Esophagus muscularis mucosa (tissue), 4 donors: ENCODE measurements at places on chromosomes 7 and 10. TPM values are rescaled to one million over a fixed set of nuclear protein-coding genes. Genes with fewer than 3 reads are reported as not detected.
A peak's percentile ranks its signal among the peaks of the same experiment; 100 is the strongest.

DNA sequence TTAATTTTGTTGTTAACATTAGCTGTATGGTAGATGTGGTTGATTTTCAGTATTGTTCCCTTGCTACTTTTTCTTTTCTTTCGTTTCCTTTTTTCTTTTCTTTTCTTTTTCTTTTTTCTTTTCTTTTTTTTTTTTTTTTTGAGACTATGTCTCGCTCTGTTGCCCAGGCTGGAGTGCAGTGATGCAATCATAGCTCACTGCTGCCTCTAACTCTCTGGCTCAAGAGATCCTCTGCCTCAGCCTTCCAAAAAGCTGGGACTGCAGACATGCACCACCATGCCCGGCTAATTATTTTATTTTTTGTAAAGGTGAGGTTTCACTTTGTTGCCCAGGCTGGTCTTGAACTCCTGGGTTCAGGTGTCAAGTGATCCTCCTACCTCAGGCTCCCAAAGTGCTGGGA lies 14.4 kb downstream of the SLC26A3 start:
- peaks cover 48% of the 10 kb centered on the region for H3K4me1 ChIP-seq
- no peak for DNase-seq
- no peaks in the 10 kb centered on the region for H3K27me3 ChIP-seq
- no peaks in the 10 kb centered on the region for H3K36me3 ChIP-seq
- no peak overlapping the region for H3K4me3 ChIP-seq
- H3K27ac ChIP-seq = no peak overlapping the region

DNA sequence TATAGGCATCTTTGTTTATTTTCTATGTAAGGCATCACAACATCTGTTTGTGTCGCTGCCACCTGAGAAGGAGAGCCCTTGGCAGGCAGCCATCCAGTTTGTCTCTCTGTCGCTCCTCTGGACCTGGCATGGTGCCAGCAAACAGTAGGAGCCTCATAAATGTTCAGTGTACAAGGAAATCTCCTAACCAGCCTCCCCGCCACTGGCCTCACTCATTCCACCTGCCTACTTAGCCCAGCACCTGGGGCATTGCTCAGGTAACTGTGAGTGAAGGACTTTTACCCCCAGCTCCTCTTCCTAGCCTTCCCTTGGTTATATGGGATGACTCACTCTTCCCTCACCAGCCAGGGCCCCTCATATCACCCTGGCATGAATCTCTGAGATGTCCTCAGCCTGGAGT lies 61.7 kb upstream of the NPTX2 start:
- H3K27ac ChIP-seq = no peak overlapping the region
- H3K36me3 ChIP-seq = no peaks in the 10 kb centered on the region
- no peaks in the 10 kb centered on the region for H3K4me1 ChIP-seq
- no peak overlapping the region for H3K4me3 ChIP-seq
- no peak for DNase-seq

DNA sequence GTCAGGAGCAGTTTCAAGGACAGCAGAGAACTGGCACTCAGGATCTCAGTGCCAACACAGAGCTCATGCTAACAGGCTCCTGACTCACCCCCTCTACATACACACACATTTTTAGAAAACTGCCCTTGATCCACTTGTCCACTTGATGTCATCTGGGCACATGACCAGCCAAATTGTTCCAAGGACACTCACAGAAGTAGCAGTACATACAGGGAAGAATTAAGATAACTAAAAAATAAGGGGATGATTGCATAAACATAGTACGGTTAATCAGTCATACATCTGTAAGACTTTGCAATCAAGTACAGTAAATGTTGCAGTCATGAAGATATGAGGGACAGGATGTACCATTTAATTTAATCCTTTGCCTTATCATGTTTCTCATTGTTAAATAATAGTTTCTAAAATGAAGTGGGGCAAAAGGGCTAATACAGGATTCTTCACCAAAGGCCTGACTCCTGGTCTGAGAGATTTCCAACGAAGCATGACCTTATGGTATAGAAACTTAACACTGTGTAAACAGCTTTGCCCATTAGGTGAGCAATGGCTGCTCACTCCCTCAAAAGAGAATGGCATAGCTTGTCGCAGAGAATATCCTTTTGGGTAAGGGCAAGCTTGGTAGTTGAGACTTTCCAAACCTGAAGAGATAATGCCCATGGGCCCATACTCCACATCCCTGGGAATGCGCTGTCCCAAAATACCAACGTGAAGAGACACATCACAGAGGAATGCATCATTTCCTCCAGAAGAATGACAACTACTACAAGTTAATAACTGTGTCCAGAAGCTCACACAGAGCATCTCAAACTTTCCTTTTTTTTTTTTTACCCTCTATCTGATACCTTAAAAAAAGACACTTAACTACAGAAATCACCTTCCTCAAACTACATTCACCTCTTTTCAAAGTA lies 94.1 kb downstream of the ARMH3 start:
- peaks cover 6% of the 10 kb centered on the region for H3K36me3 ChIP-seq
- no peak for DNase-seq
- peaks cover 39% of the 10 kb centered on the region for H3K4me1 ChIP-seq
- peak overlapping the region; percentile 17 for H3K27ac ChIP-seq
- H3K4me3 ChIP-seq = no peak overlapping the region

GRCh38 chr7:67438198-67438882 lies 441.7 kb downstream of the TYW1 start:
- H3K27me3 ChIP-seq = no peaks in the 10 kb centered on the region
- H3K4me3 ChIP-seq = no peak overlapping the region
- H3K27ac ChIP-seq = no peak overlapping the region

GRCh38 chr10:129394518-129395328 lies 72.3 kb upstream of the MGMT start:
- no peak overlapping the region for H3K4me3 ChIP-seq
- DNase-seq = peak; percentile 89
- H3K27ac ChIP-seq = no peak overlapping the region
- H3K4me1 ChIP-seq = no peaks in the 10 kb centered on the region

DNA sequence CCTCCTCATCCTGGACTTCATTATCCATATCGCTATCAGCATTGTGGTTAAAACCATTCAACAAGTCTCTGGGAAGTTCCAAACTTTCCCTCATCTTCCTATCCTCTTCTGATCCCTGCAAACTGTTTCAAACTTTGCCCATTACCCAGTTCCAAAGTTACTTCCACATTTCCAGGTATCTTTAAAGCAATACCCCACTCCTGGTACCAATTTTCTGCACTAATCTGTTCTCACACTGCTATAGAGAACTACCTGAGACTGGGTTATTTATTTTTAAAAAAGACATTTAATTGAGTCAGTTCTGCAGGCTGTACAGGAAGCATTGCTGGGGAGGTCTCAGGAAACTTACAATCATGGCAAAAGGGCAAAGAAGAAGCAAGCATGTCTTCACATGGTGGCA lies 147.3 kb downstream of the ARL4A start:
- H3K27me3 ChIP-seq = no peaks in the 10 kb centered on the region
- DNase-seq = no peak
- H3K4me3 ChIP-seq = no peak overlapping the region

- no peak for DNase-seq
- no peaks in the 10 kb centered on the region for H3K36me3 ChIP-seq
- H3K4me1 ChIP-seq = peaks cover 18% of the 10 kb centered on the region
- no peaks in the 10 kb centered on the region for H3K27me3 ChIP-seq
- no peak overlapping the region for H3K4me3 ChIP-seq
- H3K27ac ChIP-seq = no peak overlapping the region
Observed at GRCh38 chr7:71511361-71511807, 379.4 kb downstream of the GALNT17 start.

DNA sequence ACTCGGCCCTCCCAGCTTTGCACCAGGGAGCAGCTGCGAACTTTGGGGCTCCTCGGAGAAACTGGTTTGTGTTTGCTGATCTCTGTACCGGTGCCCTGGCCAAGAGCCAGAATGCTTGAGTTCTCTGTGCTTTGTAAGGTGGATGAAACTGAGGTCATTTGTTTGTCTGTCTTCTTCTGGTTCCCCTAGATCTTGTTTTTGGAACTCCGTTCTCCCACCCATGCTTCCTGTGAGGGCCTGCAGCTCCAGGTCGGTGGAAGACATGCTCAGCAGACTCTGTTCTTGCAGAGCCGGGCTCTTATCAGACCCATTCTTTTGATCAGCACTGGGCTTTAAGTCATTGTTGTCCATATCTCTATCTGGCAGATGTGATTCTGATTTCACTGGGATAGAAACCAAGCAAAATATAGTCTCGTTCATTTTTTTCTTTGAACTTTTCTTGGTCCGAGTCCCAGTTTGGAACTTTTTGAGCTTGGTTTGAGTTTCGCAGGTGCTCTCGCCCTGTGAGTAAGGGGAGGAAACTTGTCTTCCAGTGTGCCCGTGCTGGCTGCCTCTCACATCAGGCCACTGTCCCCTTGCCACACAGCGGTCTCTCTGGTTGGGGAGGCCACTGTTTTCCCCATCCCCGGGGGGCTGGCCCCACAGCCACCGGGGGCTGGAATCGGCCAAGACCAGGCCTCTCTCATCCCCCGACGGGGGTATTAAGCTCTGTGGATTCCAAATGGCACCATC lies 31.2 kb downstream of the JCAD start:
- H3K4me1 ChIP-seq = peaks cover 43% of the 10 kb centered on the region
- H3K4me3 ChIP-seq = no peak overlapping the region
- peak overlapping the region; percentile 40 for H3K27ac ChIP-seq
- no peak for DNase-seq
- peaks cover 5% of the 10 kb centered on the region for H3K36me3 ChIP-seq

GRCh38 chr10:32938554-32939061 lies 19.4 kb downstream of the ITGB1 start:
- peak overlapping the region; percentile 87 for H3K27ac ChIP-seq
- DNase-seq = no peak
- H3K36me3 ChIP-seq = peaks cover 25% of the 10 kb centered on the region
- H3K4me1 ChIP-seq = peaks cover 90% of the 10 kb centered on the region
- no peaks in the 10 kb centered on the region for H3K27me3 ChIP-seq

DNA sequence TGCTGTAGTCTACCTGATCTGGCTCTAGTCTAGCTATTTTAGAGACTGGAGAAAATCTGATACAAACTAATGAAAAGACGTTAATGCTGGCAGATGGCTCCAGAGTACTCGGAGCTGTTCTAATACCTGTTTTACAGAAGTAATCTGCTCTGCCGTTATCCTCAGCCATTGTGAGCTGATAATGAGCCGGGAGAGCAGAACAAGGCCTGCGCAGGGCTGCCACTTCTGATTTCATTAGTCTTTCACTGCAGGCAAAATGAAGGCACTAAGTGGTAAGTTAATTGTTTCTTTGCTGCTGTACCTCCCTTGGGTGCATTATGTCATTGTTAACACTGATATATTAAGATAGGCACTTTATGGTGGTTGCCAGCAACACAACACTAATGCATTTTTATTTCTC lies 456.4 kb upstream of the PFKP start:
- H3K4me3 ChIP-seq = no peak overlapping the region
- H3K27me3 ChIP-seq = no peaks in the 10 kb centered on the region
- no peak overlapping the region for H3K27ac ChIP-seq
- no peaks in the 10 kb centered on the region for H3K36me3 ChIP-seq

DNA sequence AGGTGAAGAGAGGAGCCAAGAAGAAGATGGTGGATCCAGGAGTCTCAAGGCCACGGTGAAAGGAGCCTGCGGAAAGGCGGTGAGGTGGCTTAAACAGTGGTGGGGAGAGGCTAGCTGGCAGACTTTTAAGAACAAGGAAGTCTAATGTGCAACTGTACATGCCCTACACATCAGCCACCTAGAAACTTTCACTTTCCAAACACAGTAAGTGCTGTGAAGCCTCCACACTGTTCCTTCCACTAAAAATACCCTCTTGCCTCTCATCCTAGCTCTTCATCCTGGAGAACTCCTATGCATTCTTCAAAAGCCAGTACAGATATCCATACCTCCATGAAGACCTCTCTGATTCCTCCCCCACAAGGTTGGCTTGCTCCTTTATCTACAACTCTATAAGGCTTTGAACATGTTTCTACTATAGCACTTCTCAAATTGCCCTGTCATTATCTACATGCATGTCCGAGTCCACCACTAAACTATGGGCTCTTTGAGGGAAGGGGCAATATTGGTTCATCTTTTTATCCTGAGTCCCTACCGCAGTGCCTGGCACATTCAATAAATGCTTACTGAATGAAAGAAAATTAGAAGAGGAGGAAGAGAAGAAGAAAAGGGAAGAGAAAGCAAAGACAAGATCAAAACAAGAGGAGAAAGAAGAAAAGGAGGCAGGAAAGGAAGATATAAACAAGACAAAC lies 54.2 kb downstream of the DNAJC12 start:
- DNase-seq = no peak
- H3K27me3 ChIP-seq = no peaks in the 10 kb centered on the region
- no peak overlapping the region for H3K27ac ChIP-seq
- no peak overlapping the region for H3K4me3 ChIP-seq

DNA sequence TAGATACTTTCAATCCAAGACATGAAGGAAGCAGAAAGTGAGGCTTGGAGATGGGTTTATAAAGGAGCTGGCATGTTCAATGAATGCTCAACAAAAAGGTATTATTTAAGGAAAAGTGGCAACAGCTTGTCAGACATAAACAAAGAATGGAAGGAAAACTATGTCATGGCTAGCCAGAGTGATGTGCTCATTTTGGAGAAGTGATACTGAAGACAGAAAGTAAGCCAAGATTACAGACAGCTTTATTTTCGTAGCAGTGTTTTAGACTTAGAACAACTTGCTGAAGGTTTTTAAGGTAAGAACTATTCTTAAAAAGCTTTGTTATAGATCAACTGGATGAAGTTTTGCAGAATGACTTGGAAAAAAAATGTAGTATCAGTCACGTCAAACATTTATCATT lies 160.5 kb upstream of the FERD3L start:
- no peaks in the 10 kb centered on the region for H3K4me1 ChIP-seq
- DNase-seq = no peak
- H3K27ac ChIP-seq = no peak overlapping the region
- H3K4me3 ChIP-seq = no peak overlapping the region
- no peaks in the 10 kb centered on the region for H3K27me3 ChIP-seq

- no peaks in the 10 kb centered on the region for H3K27me3 ChIP-seq
- peaks cover 4% of the 10 kb centered on the region for H3K36me3 ChIP-seq
- peak overlapping the region; percentile 6 for H3K27ac ChIP-seq
- no peak overlapping the region for H3K4me3 ChIP-seq
- no peak for DNase-seq
Observed at GRCh38 chr7:92723205-92723604, 113.2 kb downstream of the CDK6 start.

DNA sequence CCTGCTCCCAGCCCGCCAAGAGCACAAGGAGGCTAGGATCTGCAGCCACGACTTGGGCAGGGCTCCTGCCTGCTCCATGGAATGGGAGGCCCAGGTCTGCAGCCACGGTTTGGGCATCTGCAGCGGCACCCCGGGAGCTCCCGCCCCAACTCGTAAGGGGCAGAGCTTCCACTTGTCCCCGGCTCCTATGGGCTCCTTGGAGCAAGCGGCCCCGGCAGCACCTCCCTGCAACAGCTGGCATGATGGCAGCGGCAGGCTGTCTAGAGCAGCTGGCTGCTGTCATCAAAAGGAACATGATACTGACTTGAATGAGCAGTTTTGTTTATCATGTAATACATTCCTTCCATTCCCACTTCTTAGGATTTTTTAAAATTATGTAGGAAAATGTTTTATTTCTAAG lies 684.0 kb upstream of the FOXK1 start:
- H3K27me3 ChIP-seq = no peaks in the 10 kb centered on the region
- no peak overlapping the region for H3K27ac ChIP-seq
- no peaks in the 10 kb centered on the region for H3K4me1 ChIP-seq
- no peaks in the 10 kb centered on the region for H3K36me3 ChIP-seq
- no peak for DNase-seq

GRCh38 chr10:83983578-83984255 lies 155.6 kb upstream of the GHITM start:
- no peaks in the 10 kb centered on the region for H3K36me3 ChIP-seq
- H3K27me3 ChIP-seq = no peaks in the 10 kb centered on the region

The ASAH2 gene
- total RNA-seq = 0.42 TPM

The WDR86 gene
- total RNA-seq = 5.4 TPM

The PHYH gene
- total RNA-seq = 42.8 TPM

The CDK14 gene
- total RNA-seq = 13.9 TPM

The SPAM1 gene
- total RNA-seq = not detected

The COX19 gene
- total RNA-seq = 13.3 TPM

The GRID2IP gene
- not detected for total RNA-seq

The CYP2W1 gene
- not detected for total RNA-seq

The CCDC146 gene
- total RNA-seq = 21.0 TPM
